Keratinocyte (primary cell): ENCODE measurements at places on chromosomes 5 and 9.
A peak's percentile ranks its signal among the peaks of the same experiment; 100 is the strongest.

GRCh38 chr5:149434162-149435014 lies 55.3 kb upstream of the IL17B start:
- peak; percentile 25 for DNase-seq

DNA sequence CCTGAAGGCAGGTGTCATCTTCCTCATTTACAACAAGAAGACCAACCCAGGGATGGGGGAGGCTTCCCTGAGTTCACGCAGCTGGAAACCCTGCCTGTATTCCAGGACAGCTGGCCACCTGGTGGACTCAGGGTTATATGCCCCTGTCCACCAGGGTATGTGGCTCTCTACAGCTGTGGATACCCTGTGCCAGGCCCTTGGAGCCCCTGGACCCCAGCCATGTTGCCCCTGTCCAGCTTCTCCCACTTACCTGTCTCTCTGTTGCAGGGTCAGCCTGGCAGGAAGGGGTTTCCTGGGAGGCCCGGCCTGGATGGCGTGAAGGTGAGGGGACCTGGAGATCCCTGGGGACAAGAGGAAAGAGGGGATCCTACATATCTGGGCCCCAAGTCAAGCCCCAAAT lies 79.7 kb upstream of the ORM1 start:
- DNase-seq: no peak

DNA sequence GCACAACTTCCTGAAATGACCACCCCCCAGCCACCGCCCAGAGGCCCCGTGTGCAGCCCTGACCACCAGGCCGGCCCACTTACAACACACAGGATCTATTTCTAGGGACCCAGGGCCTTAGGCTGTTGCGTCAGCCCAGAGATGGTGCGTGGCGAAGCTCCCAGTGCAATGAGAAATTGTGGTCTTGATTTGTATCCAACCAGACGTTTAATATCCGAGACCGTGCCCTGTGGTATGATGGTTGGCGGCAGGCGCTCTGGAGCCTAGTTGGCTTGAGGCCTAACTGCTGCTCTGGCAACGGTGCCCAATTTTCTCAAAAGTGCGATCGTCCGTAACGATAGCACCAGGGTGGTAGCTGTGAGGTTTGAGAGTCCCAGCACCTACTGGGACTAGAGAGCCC lies 32.6 kb upstream of the SLC6A19 start:
- DNase-seq: no peak

DNA sequence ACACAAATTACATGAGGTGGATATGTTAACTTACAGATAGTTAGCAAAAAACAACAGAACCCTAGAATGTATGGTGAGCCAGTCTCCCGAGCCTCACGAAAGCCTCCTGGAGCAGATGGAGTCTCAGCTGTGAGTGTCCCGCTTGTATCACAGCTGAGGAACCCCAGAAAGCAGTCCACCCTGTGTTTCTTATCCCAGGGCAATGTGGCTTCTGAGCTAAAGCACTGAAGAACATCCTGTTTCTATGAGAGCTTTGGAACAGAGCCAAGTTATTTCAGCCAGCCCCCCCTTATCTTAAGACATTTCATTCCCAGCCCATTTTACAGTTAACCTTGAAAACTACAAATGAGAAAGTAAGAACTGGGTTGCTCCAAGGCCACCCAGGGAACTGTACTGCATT lies 1220.9 kb upstream of the CDH6 start:
- DNase-seq: no peak

DNA sequence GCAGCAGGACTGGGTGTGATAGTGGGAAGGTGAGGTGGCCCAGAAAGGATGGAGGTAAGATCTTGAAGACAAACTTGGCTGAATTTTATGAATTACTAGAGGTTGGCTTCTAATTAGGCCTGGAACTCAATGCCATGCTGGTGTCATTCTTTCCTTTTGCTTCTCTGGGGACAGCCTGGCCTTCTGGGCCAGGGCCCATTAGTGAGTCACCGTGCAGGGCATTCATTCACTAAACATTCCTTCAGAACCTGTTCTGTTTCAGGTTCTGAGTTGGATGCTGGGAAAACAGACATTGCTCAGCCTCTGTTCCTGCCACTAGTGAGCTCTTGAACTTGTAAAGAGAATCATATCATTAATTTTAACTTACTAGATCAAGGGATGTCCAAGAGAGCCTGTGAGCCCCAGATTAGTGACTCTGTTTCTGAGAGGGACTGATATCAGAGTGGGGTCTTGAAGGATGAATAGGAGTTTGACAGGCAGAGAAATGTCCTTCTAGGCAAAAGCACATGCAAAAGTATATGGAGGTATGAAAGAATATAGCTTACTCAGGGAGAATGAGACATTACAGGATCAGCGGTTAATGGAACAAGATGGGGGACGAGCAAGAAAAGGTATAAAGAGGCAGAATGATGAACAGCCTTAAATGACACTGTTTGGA lies 66.5 kb downstream of the LHX2 start:
- no peak for DNase-seq

GRCh38 chr5:11449217-11449616 lies 455.0 kb downstream of the CTNND2 start:
- DNase-seq: no peak

DNA sequence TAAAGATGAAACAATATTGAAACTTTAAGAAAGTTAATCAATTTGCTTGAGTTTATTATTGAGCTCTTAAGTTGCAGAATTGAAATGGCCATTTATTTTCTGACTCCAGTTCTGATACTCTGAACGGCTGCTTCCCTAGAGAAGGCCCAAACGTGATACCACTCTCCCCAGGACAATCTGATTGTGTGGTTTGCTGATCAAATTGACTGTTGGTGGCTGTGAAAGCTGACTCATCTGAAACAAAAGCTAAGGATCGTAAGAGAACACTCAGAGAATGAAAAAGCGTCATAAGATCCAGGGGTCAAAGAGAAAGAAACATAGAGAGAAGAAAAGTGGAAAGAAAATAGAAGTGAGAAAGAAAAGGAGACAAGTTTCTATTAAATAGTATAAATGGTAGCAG lies 147.2 kb downstream of the IZUMO3 start:
- DNase-seq: no peak

DNA sequence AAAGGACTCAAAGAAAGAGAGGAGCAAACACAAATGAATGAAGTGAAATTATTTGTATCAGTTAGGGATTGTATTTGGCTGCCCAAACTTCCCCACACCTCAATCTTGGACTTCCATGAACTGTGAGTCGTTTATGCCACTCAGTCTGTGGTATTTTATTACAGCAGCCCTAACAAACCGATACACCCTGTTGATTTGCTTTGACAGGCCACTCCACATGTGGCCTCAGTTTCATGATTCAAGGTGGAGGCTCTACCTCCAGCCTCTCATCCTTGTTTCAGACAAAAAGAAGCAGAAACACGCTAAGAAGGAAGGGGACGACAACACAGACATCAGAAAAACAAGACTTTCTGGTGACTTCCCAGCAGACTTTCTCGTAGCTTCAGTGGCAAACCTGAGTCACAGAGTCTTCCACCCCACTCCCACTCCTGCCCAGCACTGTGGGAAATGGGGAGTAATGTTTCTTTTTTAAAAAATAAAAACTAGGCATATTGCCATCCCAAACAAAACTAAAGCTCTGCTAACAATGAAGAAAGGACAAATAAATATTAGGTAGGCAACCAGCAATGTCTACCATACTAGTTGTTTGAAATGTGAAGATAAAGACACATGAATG lies 52.2 kb upstream of the ABCA1 start:
- DNase-seq: no peak

- no peak for DNase-seq
Measured at GRCh38 chr9:123391946-123392345, 35.9 kb downstream of the CRB2 start.

DNA sequence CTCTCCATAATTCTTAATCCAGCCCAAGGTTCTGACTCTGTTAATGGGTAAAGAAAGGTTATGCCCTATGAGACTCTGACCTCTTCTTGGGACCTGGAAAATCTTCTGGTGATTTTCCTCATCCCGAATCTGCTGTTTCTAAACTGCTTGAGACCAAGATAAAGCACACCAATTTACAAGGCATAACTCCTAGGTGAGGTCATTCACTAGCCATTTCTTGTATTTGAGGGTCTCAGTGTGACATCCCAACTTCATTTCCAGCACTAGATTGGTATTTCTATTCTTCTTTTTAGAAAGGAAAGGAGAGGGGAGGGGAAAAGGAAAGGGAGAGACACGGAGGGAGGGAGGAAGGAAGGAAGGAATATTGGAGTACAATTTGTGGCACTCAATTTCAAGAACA lies 51.6 kb downstream of the SLC1A1 start:
- no peak for DNase-seq

DNA sequence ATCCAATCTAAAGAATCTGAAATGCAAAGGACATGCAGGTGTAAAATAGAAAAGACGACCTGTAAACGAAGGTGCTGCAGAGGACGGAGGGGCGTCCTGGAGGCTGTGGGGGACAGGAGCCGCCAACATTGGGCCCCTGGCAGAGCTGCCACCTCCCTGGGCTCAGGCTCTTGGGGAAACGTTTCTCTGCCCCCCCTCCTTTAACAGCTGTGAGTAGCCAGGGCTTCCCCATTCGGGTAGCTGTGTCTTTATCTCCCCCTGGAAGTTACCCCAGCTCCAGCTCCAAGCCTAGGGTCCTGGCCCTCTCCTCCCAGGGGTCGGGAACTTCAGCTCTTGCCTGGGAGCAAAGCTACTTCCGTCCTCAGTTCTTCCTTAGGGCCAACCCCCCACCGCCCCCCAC lies 51.5 kb downstream of the PSD2 start:
- no peak for DNase-seq

GRCh38 chr5:136901-137300 lies 44.9 kb downstream of the PLEKHG4B start:
- no peak for DNase-seq

DNA sequence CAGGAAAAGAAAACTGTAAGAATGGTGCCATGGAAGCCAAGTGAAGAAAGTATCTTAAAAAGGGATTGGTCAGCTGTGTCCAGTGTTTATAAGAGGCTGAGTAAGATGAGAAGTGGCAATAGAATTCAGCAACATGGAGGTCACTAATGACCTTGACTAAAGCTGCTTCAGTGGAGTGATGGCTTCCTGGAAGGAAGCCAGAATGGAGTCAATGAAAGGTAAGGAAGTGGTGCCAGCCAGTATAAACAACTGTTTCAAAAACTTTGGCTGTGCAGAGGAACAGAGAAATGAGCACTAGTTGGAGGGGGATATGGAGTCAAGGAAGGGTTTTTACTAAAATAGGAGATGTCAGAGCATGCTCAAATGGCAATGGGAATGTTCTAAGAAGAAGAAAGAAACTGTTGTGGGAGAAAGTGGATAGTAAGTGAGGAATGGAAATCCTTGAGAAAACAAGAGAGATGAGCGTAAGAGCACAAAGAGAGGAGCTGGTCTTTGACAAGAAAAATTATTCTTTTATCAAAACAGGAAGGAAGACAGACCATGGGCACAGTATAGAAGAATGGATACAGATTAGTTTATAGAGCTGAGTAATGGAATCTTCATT lies 11.1 kb upstream of the NRG2 start:
- no peak for DNase-seq

- DNase-seq: no peak
Measured at GRCh38 chr5:128192368-128192767, 108.8 kb downstream of the SLC12A2 start.

DNA sequence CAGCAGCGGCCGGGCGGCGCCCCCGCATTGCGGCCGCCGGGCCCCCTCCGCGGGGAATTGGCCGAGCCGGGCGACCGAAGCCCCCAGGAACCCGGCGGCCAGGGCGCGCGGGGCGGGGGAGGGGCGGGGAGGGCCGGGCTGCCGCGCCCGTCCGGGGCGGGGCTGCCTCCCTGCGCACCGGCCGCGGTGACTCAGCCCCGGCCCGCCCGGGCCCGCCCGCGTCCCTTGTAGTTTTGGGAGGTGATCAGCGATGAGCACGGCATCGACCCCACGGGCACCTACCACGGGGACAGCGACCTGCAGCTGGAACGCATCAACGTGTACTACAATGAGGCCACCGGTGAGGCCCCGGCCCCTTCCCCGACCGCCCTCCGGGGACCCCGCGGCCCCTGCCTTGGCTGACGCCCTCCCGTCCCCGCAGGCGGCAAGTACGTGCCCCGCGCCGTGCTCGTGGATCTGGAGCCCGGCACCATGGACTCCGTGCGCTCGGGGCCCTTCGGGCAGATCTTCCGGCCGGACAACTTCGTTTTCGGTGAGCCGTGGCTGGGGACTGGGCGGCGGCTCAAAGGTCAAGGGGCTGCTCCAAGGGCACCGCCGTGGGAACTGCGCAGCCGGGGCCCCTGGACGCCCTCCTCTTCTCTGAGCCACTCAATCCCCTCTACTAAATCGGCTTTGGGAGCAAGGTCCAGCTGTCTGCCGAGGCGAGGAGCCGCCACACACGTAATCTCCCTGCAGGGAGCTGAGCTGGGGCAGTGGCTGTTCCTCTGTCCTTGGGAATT lies 592 bp downstream of the TUBB4B start:
- DNase-seq: no peak

GRCh38 chr5:83095957-83096539 lies 18.7 kb downstream of the XRCC4 start:
- peak; percentile 42 for DNase-seq

GRCh38 chr5:170393958-170394357 lies 4.8 kb upstream of the KCNMB1 start:
- DNase-seq: no peak

GRCh38 chr5:170183816-170184687 lies 48.7 kb upstream of the C5orf58 start:
- peak; percentile 9 for DNase-seq

- no peak for DNase-seq
Measured at GRCh38 chr5:12245429-12245828, 341.2 kb upstream of the CTNND2 start.

- no peak for DNase-seq
Measured at GRCh38 chr9:93620041-93620506, 43.7 kb downstream of the PHF2 start.

GRCh38 chr5:73922875-73923557 lies 297.0 kb downstream of the ARHGEF28 start:
- no peak for DNase-seq

- DNase-seq: no peak
Measured at GRCh38 chr9:110142253-110142652, 65.7 kb downstream of the C9orf152 start.

- no peak for DNase-seq
Measured at GRCh38 chr5:142499591-142500226, 174.9 kb upstream of the SPRY4 start.

- no peak for DNase-seq
Measured at GRCh38 chr9:35136866-35137265, 21.2 kb upstream of the ATOSB start.

- DNase-seq: no peak
Measured at GRCh38 chr5:160524827-160525226, 103.2 kb downstream of the PTTG1 start.

DNA sequence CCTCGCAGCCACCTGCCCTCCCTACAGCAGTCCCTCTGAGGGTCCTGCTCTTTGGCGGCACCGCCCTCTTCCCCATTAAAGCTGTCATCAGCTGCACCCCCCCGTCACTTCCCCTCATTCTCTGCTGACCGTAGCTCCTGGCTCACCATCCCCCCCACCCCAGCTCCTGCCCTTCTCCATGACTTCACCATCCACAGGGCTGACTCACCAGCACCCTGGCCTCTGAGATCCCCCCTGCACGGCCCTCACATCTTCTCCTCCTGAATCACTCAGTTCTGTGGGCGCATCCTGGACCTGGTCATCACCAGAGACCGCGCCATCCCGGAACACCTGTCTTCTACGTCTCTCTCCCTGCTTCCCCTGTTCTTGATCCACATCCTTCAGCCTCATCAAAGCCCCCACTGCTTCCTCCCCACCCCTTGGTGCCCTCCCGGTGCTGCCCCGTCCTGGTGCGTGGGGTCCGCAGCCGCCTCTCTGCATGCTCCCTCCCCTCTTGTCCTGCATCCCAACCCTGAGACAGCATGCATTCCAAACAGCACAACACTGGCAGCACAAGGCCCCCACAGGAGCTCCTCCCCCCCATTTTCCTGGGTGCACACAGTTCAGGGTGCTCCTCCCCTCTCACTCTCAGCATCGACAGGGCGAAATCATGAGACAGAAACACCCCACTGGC lies 12.9 kb downstream of the FLT4 start:
- no peak for DNase-seq
